ENCODE measurements at places on chromosomes 4 and X. TPM values are rescaled to one million over a fixed set of nuclear protein-coding genes. Genes with fewer than 3 reads are reported as not detected.

DNA sequence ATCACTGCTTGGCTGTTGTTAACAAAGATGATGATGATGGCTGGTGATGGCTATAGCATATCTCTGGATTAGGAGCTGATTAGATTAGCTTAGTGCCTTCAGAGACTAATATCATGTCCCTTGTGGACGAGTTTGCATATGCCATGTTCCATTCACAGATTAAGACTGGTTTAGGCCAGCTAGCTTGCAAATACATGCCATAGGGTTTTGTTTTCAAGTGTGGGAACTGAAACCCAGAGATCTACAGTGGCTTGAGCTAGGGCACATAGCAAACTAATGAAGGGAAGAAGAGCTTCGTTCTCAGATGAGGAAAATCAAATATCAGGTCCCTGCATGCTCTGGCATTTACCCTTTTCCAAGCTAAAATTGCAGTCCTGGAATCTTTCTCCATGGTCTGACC lies 492.3 kb downstream of the MAGEE1 start:
- H3K27ac ChIP-seq, result no peak overlapping the region
- H3K4me3 ChIP-seq, result no peak overlapping the region
- DNase-seq, result no peak
- H3K36me3 ChIP-seq, result no peaks in the 10 kb centered on the region

- DNase-seq, result no peak
- no peaks in the 10 kb centered on the region for H3K27me3 ChIP-seq
- H3K36me3 ChIP-seq, result no peaks in the 10 kb centered on the region
- no peak overlapping the region for H3K27ac ChIP-seq
- H3K4me3 ChIP-seq, result no peak overlapping the region
Observed at GRCh38 chr4:172628263-172628662, 540.3 kb upstream of the GALNT7 start.

DNA sequence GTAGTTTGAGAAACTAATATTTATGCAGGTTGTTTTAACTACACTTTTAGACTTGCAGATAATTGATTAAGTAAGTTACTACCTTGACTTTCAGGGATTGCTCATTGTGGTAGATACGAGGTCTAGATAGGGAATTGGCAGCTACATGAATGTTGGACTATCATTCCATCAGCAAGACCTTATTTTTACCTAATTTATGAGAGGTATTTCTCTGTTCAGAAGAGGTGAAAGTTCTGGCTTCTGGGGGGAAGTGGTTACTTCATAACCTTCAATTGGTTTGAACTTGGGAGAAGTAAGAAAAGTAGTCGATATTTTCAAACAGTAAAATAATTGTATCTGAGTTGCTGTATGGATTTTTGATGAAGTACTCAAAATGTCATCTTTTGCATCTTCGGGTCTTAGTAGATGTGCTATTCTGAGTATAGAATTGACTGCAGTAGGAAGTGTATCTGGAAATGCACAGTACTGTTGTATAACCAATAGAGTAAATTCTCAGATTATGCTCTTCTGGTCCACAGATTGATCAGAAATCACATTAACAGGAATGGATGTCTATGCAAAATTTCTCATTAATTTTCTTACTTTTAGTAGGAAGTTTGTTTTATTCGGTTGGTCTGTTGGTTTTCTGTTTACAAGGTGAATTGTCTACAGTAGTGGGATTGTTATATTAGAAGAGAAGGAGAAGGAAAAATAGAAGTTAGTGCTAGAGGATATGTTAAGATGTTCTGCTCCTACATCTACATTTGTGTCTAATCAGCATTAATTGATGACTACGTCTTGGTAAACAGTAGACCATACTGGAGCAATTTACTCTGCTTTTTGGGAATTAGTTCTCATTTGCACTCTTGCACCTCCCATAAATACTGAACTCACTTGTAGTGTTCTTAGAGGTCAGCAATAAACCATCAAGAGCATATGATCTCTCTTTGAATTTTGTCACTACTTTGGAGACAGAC lies 3.0 kb downstream of the NFKB1 start:
- DNase-seq, result no peak
- H3K27ac ChIP-seq, result 0 out of 2 replicates have a peak overlapping the region, but pooled peaks have one; percentile 82
- peak overlapping the region; percentile 80 for H3K4me3 ChIP-seq
- H3K27me3 ChIP-seq, result no peaks in the 10 kb centered on the region
- H3K4me1 ChIP-seq, result peaks cover 34% of the 10 kb centered on the region

Gene FANCB
- total RNA-seq, result 9.5 TPM

DNA sequence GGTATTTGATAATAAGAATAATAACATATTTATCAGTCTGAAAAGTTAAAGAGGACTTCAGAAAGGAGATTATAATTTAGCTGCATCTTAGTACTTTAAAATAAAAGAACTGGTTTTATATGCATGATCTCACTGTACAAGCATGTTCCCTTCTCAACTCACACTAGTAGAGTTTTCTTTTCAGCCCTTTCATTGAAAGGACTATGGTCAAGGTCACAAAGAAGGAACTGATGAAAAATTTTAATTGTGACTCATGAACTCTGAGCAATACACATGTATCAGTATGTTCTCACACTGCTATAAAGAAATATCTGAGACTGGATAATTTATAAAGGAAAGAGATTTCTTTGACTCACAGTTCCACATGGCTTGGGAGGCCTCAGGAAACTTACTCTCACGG lies 73.7 kb upstream of the NDST4 start:
- H3K27me3 ChIP-seq, result no peaks in the 10 kb centered on the region
- no peak overlapping the region for H3K4me3 ChIP-seq
- no peaks in the 10 kb centered on the region for H3K36me3 ChIP-seq

DNA sequence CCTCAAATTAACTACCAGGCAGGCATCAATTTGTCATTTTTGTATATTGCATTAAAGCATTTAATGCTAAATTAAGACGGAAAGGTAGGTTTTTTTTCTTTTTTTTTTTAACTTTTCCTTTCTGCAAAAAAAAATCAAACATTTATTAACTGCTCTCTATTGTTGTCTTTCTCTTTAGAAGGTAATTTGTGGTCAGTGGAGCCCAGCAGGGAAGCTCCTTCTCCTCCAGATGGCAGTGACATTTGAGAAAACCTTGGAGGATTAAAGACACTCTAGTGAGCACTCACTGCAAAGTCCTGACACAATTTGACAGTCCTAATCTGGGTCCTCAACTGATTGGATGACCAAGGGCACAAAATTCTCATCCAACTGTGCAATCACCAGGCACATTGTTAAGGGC lies 102.4 kb downstream of the SLIT2 start:
- no peaks in the 10 kb centered on the region for H3K4me1 ChIP-seq
- no peak overlapping the region for H3K4me3 ChIP-seq
- H3K36me3 ChIP-seq, result no peaks in the 10 kb centered on the region
- no peak overlapping the region for H3K27ac ChIP-seq
- DNase-seq, result no peak
- no peaks in the 10 kb centered on the region for H3K27me3 ChIP-seq

GRCh38 chr4:105620640-105621323 lies 68.4 kb downstream of the ARHGEF38 start:
- H3K4me1 ChIP-seq, result no peaks in the 10 kb centered on the region
- H3K27ac ChIP-seq, result no peak overlapping the region
- no peak for DNase-seq
- H3K4me3 ChIP-seq, result no peak overlapping the region

Gene PNMA5
- total RNA-seq, result not detected

Gene TMEM271
- not detected for total RNA-seq

GRCh38 chrX:37997096-37997495 lies 9.3 kb upstream of the SYTL5 start:
- H3K27ac ChIP-seq, result no peak overlapping the region
- no peaks in the 10 kb centered on the region for H3K36me3 ChIP-seq
- H3K4me1 ChIP-seq, result no peaks in the 10 kb centered on the region
- H3K27me3 ChIP-seq, result no peaks in the 10 kb centered on the region

- no peak overlapping the region for H3K27ac ChIP-seq
- H3K36me3 ChIP-seq, result no peaks in the 10 kb centered on the region
- no peak overlapping the region for H3K4me3 ChIP-seq
Observed at GRCh38 chr4:67470871-67471270, 74.4 kb downstream of the CENPC start.

Gene UGT2B28
- not detected for total RNA-seq

DNA sequence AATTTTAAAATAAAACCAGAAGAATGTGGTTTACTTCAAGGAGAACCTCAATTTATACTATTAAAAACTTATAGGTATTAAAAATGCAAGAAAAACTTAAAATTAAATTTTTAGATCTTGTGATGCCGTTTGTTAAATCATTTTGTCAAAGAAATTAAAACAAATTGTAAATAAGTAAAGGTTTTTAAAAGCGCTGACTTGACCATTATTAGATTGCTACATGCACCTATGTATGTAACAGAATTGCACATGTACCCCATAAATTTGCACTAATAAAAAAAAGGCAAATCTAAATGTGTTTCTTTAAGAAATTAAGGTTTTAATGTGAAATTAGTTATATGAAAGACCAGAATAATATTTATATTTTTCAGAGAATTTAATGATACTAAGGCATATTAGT lies 156.1 kb downstream of the LARP7 start:
- DNase-seq, result no peak
- H3K27me3 ChIP-seq, result no peaks in the 10 kb centered on the region
- no peaks in the 10 kb centered on the region for H3K36me3 ChIP-seq
- no peak overlapping the region for H3K27ac ChIP-seq

Gene VEGFD
- total RNA-seq, result 2.5 TPM

DNA sequence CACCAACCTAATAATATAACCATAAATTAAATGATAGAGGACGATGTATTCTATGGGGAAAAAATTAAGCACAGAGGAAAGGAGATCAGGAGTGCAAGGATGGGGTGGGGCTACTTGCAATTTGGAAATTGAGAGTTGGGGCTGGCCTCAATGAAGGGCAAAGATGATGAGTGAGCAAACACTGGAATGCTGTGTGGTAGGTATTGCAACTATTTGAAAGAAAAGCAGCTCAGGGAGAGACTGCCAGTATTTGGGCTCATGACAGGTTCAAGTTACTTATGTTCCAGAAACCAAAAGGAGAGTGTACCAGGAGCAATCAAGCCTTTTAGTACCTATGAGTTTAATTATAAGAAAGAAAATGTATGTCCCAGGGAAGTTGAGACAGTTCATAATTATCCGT lies 47.4 kb downstream of the ASIC5 start:
- no peak overlapping the region for H3K4me3 ChIP-seq
- no peaks in the 10 kb centered on the region for H3K36me3 ChIP-seq
- no peaks in the 10 kb centered on the region for H3K27me3 ChIP-seq

GRCh38 chrX:136708348-136708747 lies 60.4 kb downstream of the CD40LG start:
- no peak for DNase-seq
- H3K36me3 ChIP-seq, result no peaks in the 10 kb centered on the region
- no peak overlapping the region for H3K27ac ChIP-seq
- no peak overlapping the region for H3K4me3 ChIP-seq
- H3K27me3 ChIP-seq, result no peaks in the 10 kb centered on the region
- H3K4me1 ChIP-seq, result no peaks in the 10 kb centered on the region

- H3K4me3 ChIP-seq, result no peak overlapping the region
- no peaks in the 10 kb centered on the region for H3K4me1 ChIP-seq
- no peaks in the 10 kb centered on the region for H3K36me3 ChIP-seq
Observed at GRCh38 chrX:9988762-9989161, 21.6 kb downstream of the CLDN34 start.

DNA sequence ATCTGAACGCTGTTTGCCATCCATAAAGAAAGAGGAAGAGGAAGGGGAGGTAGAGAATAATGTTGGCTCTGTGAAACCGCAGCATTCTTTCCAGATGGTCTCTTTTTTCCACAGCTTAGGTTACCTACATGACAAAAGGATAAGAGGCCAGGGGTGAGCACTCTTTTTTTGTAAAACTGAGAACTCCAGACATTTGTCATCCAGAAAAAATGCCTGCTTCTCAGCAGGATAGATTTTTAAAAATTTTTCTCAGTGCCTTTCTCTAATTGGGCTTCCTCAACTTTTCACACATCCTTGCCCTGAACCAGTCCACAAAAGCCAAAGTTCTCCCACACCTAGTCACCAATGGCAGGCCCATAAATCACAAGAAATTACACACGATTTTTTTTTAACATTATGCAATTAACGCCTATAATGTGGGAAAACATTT lies 158.1 kb upstream of the TENM3 start:
- H3K4me1 ChIP-seq, result no peaks in the 10 kb centered on the region
- no peaks in the 10 kb centered on the region for H3K36me3 ChIP-seq
- H3K27me3 ChIP-seq, result no peaks in the 10 kb centered on the region
- DNase-seq, result no peak
- no peak overlapping the region for H3K4me3 ChIP-seq

DNA sequence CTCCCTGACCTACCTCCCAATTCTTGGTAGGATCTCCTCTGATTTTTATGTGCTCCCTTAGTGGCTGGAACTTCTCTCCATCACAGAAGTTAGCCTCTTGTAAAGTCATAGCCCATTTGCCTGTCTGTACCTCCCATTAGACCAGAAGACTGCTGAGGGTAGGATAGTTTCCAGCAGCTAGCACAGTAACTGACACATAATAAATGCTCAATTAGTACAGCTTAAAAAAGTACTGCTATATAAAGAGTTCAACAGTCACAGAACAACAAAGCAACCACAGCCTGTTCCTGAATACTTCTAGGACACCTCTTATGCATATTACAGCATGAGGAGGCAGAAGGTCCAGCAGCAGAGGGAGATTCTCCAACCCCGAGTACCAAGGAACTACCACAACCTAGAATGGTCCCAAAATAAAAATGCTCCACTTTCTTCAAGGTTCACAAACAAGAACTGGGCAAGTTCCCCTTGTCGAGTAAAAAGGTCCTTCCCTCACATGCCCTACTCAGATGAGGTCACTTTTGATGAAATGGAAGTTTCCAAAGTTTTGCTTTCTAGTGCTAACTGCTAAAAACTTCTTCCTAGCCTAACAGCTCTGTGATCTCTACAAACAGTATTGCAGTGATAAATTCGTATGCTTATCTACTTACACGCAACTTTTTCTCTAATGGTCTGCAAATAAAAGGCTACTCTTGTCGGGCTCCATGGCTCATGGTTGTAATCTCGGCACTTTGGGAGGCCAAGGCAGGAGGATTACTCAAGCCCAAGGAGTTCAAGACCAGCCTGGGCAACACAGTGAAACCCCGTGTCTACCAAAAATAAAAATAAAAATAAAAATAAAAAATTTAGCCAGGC lies 12.8 kb downstream of the MECP2 start:
- H3K4me1 ChIP-seq, result 0 out of 2 replicates have a peak, but pooled peaks cover 15% of the 10 kb centered on the region
- H3K27me3 ChIP-seq, result no peaks in the 10 kb centered on the region
- no peaks in the 10 kb centered on the region for H3K36me3 ChIP-seq
- no peak overlapping the region for H3K4me3 ChIP-seq

- no peak overlapping the region for H3K4me3 ChIP-seq
- DNase-seq, result no peak
- H3K27me3 ChIP-seq, result no peaks in the 10 kb centered on the region
- H3K4me1 ChIP-seq, result no peaks in the 10 kb centered on the region
- no peak overlapping the region for H3K27ac ChIP-seq
Observed at GRCh38 chr4:112185334-112185733, 40.1 kb downstream of the FAM241A start.

DNA sequence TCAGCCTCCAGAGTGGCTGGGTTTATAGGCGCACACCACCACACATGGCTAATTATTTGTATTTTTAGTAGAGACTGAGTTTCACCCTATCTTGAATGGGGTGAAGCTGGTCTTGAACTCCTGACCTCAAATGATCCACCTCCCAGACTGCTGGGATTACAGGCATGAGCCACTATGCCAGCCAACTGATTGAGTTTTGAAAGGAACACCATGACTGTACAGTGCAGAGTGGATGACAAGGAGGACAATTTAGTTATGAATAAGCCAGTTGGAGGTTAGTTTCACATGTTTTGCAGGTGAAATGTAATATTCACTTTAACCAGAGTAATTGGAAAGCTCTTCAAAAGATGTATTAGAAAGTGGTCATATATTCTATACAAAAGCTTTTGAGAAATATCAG lies 60.8 kb downstream of the PCDH18 start:
- H3K36me3 ChIP-seq, result no peaks in the 10 kb centered on the region
- H3K27me3 ChIP-seq, result no peaks in the 10 kb centered on the region
- no peak overlapping the region for H3K4me3 ChIP-seq
- no peaks in the 10 kb centered on the region for H3K4me1 ChIP-seq
- no peak for DNase-seq
